ENCODE measurements at places on chromosomes 12 and 14.

DNA sequence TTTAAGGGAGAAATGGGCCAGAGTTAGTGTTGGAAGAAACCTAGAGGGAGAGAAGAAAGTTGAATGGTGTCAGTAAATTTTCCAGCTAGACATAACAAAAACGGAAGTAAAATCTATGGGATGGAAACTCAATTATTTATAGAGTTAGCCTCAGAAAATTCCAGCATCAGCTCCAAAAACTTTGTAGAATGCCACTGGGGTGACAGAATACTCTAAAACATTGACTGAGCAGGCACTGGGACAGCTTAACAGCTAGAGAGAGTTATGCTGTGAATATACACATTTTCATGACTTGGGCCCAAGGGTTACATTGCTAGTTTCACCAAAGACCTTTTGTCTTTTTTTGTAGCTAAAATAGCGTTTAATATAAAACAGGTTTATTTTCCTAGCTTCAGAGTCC, 226.3 kb downstream of the PHLDA1 start:
- no peak for DNase-seq

GRCh38 chr14:33866425-33867088, 84.3 kb downstream of the EGLN3 start:
- DNase-seq, result no peak

DNA sequence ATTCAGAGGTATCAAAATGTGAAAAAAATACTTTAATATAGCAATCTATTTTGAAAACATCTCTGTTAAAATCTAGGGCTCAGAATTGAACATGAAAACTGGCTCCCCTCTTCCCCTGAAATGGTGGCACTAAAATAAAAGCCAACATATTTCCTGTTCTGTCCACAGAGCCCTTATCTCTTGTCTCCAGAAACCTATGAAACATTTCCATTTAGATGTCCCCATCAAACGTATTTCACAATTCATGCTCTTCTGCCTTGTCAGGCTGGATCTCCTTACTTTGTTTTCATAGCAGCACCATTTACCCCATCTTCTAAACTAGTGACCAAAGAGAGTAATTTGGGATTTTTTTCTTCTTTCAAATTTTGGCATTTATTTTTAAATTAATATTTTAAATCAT, 42.4 kb downstream of the PDE3A start:
- DNase-seq, result no peak

GRCh38 chr12:116601933-116602810, 43.0 kb downstream of the MAP1LC3B2 start:
- DNase-seq, result no peak

GRCh38 chr14:23054000-23054811, 3.1 kb downstream of the CDH24 start:
- DNase-seq, result no peak

GRCh38 chr12:68271346-68271745, 17.9 kb upstream of the IL22 start:
- DNase-seq, result no peak

DNA sequence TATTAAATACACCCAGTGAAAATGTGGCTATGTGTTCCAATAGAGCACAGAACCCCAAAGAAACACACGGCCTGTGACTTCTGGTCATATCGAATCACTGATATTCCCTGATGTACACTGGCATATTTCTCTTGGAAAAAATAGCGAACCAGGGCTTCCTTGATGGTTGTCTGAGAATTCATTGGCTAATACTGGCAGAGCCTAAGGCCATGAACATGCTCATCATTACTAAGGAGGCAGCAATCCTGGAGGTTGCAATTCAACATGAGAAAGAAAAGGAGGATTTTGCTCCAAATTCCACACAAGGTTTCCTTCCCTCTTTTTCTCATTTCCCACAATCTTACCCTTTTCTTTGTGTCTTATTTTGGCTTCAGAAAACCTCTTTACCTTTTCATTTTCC, 212.9 kb upstream of the HMGA2 start:
- no peak for DNase-seq

- no peak for DNase-seq
Measured at GRCh38 chr14:52063052-52063462, 5.8 kb downstream of the NID2 start.

DNA sequence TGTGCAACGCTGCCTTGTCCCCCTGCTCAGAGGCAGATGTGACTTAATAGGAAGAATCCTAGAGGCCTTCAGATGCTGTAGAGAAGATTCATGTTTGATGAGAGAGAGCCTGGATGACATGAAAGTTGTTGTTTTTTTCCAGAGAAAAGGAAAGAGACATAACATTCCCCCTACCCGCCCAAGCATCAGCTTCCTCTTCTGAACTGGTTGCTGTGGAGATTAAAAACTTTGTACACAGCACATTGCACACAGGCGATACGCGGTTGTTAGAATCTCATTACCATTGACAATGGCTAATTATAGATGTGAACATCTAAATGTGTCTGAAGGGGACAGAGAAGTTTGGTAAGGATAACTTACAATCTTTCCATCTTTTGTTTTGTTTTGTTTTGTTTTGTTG, 13.6 kb upstream of the ETFBKMT start:
- DNase-seq, result no peak

DNA sequence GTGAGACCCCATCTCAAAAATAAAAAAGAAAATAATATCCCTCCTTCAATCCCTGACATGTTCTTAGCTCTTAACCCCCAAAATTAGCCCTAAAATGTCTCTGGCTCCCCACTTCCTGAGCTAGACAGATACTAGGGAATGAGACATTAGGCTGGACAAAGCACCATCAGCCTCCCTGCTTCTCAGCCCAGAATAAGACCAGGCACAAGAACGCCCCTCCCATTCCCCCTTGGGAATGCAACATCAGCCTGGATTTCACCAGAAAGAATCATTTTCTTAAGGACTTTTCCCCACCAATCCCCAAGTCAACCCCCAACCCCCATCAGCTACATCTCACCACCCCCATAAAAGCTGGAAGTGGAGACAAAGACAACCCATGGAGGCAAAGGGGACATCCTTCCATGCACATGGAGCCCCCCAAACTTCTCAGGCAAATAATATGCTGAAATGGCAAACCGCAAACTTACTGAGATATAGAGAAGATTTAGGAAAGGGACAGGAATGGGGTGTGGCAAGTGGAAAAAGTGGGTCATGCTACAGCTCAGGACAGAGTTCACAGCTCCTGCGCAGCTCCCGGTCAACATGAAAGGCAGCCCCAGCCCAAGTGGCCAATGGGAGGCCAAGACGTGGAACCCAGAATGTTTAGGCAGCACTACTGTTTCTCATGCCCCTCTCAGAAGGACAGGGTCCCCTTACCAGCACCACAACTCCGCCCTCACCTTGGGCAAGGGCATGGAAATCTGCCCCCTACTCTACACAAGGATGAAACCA, 2.7 kb downstream of the CHD4 start:
- DNase-seq, result no peak

DNA sequence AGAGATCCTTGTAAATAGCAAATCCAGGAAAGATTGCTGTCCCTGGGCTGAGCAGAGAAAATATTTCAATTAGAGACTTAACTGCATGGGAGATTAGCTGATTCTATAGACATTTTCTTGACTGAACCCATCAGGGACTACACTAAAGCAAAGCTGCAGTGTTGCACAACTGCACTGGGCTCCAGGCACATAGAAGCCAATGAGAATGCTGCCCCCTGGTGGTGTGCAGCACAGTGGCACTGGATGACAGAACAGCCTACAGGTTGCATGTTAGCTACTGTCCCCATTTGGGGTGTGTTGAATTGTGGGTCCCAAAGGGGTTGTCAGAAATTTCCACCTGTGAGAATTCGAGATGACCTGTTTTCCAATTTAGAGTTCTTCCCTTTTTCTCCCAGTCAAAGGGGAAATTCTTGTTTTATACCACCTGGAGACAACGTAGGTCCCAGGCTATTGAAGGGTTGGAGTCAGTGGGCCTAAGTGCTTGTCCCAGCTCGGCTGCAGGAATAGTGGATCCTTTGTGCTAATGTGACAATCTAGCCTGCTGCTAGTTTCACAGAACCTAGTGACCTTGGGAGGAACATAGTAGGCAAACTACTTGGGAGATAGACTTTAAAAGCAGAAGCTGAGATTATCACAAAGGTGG, 114.7 kb downstream of the SLC8A3 start:
- DNase-seq, result peak; percentile 4

GRCh38 chr12:45582986-45583659, 146.4 kb upstream of the ARID2 start:
- DNase-seq, result no peak

DNA sequence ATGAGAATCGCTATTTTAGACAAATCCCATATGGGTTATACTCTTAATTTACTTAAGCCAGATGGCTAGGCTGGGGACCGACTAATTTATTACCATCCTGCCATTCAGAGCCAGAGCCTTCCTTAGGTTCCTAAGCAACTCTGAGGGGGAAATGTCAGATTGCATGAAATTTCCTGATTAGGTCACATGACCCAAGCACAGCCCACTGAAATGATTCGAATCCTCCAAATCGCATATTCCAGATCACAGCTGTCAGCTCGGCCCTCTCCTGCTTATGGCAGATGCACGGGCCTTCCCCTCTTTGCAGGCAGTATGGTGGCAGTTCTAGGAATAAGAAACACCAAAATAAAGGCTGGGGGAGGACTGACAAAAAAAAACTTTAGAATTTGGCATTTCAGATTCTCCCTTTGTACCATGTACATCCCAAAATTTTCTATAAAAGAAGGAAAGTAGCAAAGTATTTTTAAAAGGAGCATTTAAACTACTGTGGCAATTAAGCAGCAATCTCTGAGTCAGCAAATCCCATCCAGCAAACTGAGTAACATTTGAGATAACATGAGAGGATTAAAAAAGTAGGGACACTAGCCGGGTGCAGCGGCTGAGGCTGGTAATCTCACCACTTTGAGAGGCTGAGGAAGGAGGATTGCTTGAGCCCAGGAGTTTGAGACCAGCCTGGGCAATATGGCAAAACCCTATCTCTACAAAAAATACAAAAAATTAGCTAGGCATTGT, 30.5 kb upstream of the NUDT4 start:
- DNase-seq, result no peak

GRCh38 chr14:32224737-32225377, 21.8 kb upstream of the RNU6-8 start:
- no peak for DNase-seq

DNA sequence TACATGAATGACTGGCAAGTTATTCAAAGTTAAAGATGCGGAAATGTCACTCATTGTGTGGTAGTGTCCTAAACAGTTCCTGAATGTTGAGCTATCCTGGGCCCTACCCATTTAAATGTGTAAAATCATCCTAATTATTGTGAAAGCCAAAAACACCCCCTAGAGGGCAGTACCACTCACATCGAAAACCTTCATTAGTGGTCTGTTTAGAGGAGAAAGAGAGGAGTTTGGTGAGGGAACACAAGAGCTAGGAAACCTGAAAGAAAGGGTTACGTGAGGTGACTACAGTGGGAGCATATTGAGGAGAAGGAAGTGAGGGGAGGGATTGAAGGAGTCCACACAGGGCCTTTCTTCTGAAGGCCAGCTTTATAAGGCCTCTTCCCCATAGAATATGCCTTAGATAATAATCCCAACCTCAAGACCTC, 2.5 kb upstream of the TEP1 start:
- peak; percentile 15 for DNase-seq

- no peak for DNase-seq
Measured at GRCh38 chr14:75612157-75612556, 33.7 kb downstream of the FLVCR2 start.

- DNase-seq, result no peak
Measured at GRCh38 chr14:91980157-91980556, 32.7 kb upstream of the FBLN5 start.

GRCh38 chr14:92563359-92563758, 49.8 kb downstream of the RIN3 start:
- DNase-seq, result no peak

- no peak for DNase-seq
Measured at GRCh38 chr14:99852578-99852977, 59.4 kb downstream of the EML1 start.

GRCh38 chr12:27094726-27095125, 12.3 kb upstream of the C12orf71 start:
- DNase-seq, result no peak

- DNase-seq, result no peak
Measured at GRCh38 chr12:103952497-103952896, 13.2 kb upstream of the TDG start.

GRCh38 chr14:28220391-28220790, 546.2 kb upstream of the FOXG1 start:
- no peak for DNase-seq

- no peak for DNase-seq
Measured at GRCh38 chr12:71397433-71397954, 42.1 kb upstream of the LGR5 start.

DNA sequence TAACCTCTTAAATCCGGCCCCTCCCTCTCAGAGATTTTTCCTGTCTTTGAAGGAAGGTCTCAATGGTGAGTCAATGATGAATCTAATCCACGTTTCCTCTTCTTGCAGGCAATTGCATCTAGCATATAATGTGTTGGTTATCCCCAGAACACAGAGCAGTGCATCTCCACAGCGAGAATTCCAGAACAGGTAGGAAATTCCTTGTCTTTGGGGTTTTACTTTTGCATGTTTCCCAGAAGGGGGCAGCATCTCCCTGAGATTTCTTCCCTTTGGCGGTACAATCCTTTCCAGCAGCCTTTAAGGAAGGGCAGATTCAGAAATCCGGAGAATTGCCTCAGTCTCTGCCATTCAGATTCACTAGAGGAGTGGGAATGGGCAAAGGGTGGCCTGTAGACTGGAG, 128.0 kb downstream of the KCNA5 start:
- DNase-seq, result no peak

DNA sequence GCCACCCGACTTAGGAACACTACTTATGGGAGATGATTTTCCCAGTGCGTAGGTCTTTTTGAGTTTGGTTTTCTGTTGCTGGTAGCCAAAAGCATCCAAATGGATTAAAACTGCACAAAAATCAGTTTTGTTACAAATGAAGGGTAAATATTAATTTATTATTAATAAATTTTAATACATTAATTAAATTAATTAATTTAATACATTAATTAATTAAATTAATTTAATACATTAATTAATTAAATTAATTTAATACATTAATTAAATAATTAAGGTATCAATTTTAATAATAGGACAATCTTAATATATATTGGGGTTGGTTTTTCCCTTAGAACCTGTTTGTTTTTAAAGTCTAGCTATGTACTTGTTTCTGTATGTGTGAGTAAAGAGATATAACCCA, 23.6 kb downstream of the AK7 start:
- no peak for DNase-seq

- no peak for DNase-seq
Measured at GRCh38 chr12:9928607-9929006, 3.6 kb downstream of the CLEC2A start.

- no peak for DNase-seq
Measured at GRCh38 chr12:11307143-11307542, 3.1 kb downstream of the PRB4 start.

GRCh38 chr12:112989806-112990205, 11.5 kb downstream of the OAS2 start:
- no peak for DNase-seq

- DNase-seq, result no peak
Measured at GRCh38 chr12:122871851-122872780, 23.8 kb downstream of the VPS37B start.

- no peak for DNase-seq
Measured at GRCh38 chr12:57040750-57041149, 9.2 kb downstream of the MYO1A start.

- DNase-seq, result no peak
Measured at GRCh38 chr12:90999527-90999926, 5.2 kb downstream of the EPYC start.

Measured in effector CD4-positive, alpha-beta T cell (primary cell).